ENCODE measurements at places on chromosomes 12 and 14. TPM values are rescaled to one million over a fixed set of nuclear protein-coding genes. Genes with fewer than 3 reads are reported as not detected.

DNA sequence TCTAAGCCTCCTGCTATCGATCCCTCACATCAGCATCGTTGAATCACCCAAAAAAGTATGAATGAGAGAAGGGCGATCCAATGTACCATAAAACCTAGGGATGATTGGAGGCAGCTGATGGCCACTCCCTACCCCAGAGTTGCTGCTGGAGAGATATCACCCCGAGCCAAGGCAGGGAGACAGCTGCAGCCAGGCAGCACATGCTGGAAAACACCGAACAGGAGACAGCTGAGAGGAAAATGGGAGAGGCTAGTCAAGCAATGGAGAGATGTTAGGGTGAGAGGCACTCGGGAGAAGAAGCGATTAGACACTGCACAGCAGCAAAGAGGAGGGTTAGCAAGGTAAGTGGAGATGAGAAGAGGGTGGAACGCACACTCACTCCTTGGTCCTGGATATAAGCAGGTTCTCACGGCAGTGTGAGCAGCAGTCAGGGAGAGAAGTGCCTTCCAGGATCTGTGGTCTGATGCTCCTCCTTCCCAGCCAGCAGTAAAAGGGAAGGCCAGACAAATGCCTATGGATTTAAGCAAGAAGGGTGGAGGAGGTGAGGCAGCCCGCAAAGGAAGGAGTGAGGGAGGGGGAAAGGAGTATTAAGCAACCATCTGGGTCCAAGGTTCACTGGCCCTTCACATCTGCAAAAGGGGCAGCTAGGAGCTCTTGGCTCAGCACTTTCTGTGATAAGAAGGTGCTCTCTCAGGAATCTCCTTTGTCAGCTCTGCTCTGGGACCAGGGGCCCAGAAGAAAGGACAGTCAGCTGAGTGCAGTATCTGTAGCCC, at the start of gene SLC7A7:
TSS of gene SLC7A7 (minus strand) at position 495 of the 773 bp plus-strand sequence. CDS start 2,037 bp downstream, outside the sequence.
- DNase-seq, result peak; percentile 78

DNA sequence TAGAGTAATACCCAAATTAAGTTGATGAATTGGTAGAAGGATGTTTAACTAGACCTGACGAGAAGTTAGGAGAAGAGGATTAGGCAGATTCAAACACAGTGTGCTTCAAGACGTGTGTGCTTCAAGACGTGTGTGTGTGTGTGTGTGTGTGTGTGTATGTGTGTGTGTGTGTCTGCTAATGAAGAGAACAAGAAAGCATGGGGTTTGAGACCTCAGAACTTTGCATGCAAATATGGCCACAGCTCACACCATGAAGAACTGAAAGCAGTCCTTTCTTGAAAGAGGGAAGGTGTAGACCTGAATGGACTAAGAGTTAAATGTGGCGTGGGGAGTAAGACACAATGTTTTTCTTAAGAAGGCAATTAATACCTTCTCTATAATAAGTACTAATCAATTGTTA, 32.5 kb upstream of the SSPN start:
- no peak for DNase-seq

DNA sequence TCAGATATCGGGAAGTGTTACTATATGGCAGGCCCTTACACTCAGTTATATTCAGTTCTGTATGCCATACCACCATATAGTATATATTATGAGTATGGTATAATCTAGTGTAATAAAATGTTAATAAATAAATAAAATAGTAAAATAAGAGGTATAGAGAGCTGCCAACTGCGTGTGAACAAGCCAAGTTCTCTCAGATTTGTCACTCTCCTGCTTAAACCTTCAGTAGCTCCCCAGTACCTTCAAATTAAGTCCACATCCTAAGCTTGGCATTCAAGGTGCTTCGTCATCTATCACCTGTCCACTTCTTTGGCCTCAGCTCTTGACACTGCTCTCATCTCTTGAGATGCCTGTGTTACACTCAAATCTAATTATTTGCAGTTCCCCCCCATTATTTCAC, 12.8 kb upstream of the CREBL2 start:
- no peak for DNase-seq

DNA sequence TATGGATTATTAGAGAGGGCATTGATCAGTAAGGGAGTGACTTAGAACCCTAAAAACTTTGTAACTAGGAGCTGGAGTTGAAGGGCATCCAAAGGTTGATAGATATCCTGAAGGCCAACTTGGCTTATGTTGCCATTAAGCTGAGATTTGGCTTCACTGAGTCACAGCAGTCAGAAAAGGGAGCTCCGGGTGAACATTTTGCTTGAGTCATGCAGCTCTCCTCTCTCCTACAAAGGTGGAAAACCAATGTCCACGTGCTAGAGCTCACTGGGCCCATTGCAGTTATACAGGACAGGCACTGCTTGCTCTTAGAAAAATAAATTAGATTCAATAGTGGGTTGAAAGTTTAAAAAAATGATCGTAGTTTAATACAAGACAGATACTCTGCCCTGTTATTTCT, 87.3 kb upstream of the LRIG3 start:
- DNase-seq, result no peak

GRCh38 chr14:100525615-100526014, 61.6 kb downstream of the BEGAIN start:
- no peak for DNase-seq

DNA sequence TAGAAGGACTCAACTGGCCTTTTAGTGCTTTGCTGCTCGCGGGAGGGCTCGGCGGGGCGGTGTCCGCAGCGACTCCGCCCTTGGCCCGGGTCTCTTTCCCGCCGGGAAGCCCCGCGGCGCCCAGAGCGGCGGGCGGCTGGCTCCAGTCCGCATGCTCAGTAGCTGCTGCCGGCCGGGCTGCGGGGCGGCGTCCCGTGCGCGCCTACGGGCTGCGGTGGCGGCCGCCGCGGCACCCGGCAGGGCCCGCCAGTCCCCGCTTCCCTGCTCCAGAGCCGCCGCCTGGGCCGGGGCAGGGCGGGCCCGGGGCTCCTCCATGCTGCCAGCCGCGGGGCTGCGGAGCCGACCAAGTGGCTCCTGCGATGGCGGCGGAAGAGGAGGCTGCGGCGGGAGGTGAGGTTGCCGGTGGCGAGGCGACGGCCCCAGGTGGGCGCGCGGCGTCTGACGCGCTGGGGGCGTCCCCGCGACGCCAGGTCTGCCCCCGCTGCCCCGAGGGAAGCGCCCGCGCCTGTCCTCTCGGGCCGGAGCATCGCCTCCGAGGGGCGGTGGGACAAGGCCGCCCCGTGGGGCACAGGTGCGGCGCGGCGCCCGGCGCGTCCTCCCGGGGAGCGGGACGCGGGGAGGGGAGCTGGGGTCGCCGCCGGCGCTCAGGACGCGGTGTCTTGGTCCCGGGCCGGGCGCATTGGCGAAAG, at the start of gene BMAL2:
TSS of gene BMAL2 (plus strand) at position 123 of the 689 bp plus-strand sequence. CDS start at position 360, 237 bp downstream.
- peak; percentile 75 for DNase-seq

DNA sequence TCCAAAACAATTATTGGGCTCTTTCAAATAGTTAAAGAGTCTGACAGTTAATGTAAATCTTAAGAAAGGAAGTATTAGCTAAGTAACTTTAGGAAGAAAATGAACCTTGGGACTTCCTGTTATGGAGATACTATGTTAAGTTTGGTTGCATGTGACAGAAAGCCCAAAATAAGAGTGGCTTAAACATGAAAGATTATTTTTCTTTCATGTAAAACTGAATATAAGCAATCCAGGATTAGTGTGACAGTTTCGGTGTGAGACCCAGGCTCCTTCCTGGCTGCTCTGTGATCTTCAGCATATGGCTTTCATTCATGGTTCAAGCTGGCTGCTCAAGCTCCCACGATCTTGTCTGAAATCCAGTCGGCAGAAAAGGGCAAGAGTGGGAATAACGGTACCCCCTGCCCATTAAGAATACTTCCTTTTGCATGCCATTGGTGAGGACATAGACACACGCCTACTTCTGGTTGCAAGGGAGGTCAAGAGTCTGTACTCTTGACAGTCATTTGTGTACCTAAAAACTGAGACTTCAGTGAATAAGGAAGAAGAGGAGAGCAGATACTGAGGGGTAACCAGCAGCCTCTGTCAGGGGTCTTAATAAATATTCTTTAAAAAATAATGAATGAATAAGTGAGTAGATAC, 2.2 kb upstream of the RPAP3 start:
- no peak for DNase-seq

- no peak for DNase-seq
Measured at GRCh38 chr12:30930238-30930637, 3.7 kb downstream of the TSPAN11 start.

DNA sequence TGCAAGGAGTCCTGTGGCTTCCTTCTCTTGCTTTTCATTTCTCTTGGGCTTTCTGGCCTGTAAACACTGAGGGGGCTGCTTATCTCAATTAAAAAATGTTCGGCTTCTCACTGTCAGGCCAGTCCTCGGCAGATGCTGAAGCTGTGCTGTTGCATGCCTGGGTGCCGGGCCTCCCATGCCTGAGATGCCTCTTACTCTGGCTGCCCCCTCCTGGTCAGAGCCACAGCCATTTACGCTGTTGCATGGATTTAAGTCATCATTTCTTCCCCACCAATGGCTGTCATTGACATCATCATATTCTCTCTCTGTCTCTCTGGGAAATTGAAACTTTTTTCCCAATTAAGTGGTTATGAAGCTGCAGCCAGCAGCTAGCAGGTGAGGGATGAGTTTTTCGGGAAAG, 53.7 kb downstream of the FOXN4 start:
- DNase-seq, result no peak

DNA sequence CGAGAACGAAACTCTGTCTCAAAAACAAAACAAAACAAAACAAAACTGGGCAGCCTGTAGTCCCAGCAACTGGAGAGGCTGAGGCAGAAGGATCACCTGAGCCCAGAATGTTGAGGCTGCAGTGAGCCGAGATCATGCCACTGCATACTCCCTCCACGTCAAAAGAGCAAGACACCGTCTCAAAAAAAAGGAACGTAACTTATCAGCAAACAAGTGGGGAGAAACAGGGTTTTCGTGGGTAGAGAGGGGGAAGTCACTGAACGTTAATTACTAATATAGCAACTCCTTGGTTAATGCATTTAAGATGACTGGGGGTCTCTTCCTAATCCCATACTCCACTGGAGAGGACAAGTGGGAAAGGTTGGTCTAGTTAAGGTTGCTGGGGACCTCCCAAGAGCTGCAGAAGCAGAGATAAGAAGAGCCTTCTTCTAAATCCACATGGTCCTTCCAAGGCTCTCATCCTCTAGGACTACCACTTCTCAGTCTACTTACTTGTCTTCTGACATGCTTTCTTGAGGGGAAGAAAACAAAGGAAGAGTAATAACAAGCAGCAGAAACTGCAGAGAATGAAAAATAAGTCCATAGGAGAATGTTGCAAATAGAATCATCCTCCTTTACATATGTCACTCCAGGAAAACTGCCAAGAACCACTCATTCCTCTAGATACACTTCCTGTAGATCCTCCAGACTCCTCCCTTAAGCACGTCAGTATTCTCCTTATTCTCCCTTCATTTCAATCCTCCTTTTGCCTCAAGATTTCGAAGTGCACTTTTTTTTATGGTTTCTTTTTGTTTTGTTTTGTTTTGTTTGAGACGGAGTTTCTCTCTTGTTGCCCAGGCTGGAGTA, 5.8 kb downstream of the NUMB start:
- no peak for DNase-seq

- no peak for DNase-seq
Measured at GRCh38 chr12:2751686-2752085, 43.1 kb upstream of the FKBP4 start.

DNA sequence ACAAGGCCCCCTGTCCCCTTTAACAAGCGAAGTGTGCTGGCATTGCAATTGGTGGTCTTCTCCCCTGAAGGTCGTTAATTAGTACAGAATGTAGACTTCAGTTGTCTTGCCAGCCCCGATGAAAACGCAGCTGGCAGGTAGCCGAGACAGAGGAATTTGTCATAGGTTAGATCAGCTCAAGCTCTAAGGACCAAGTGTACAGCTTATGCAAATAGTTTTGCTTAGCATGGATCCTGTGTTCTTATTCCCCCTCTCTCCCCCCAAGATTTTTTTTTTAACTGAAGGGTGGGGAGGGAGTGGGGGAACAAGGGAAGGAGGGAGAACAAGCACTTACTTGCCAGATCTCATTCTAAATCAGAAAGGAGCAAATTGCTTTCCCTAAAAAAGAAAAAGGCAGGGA, 58.6 kb upstream of the PARP11 start:
- DNase-seq, result no peak

- no peak for DNase-seq
Measured at GRCh38 chr14:92464156-92464555, 49.4 kb upstream of the RIN3 start.

GRCh38 chr14:61099216-61099835, 118.3 kb downstream of the SLC38A6 start:
- no peak for DNase-seq

- DNase-seq, result peak; percentile 65
Measured at GRCh38 chr12:48997719-48998496, 1.3 kb downstream of the DDN start.

GRCh38 chr14:51533160-51533559, 118.5 kb upstream of the FRMD6 start:
- DNase-seq, result no peak

- no peak for DNase-seq
Measured at GRCh38 chr12:126811391-126811790, 1455.6 kb upstream of the TMEM132C start.

DNA sequence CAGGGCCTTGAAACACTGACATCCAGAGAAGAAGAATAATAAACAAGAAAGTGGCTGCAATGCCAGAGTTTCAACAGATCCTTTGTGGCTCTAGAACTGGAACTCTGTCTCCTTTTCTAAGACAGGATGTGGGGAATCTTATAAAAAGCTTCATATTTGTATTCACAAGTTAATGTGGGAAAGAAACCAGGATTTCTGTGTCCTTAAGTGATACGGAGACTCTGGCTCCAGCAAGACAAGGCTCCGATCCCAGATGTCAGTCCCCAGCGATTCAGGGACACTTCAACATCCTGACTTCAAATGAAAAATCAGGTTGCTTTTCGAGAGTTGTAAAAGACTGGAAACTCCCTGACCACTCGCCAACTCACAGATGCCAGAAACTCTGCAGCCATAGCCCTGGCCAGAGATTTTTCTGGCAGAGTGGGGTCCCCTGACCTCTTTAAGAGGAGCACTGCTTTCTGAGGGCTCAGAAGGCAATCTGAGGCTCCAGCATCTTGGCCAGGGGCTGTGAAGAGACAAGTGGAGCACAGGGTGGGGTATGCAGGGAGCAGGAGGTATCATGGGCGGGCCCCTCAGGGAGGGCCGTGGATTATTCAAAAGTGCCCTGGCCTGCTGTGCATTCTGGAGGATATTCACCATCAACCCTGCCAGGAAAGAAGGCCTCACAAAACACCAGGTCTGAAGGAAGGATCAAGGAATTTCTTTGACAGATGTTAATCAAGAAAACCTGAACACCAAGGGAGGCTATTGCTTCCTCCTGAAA, 53.3 kb downstream of the TMX1 start:
- no peak for DNase-seq

- DNase-seq, result peak; percentile 49
Measured at GRCh38 chr12:3571323-3571722, 80.3 kb downstream of the PRMT8 start.

- no peak for DNase-seq
Measured at GRCh38 chr12:85805654-85806053, 30.6 kb downstream of the RASSF9 start.

- no peak for DNase-seq
Measured at GRCh38 chr12:12977231-12977630, 22.8 kb downstream of the HEBP1 start.

The POMT2 gene
- polyA plus RNA-seq, result 28.7 TPM

The RNF212B gene
- not detected for polyA plus RNA-seq

The TSPAN11 gene
- polyA plus RNA-seq, result 5.2 TPM

The KCNC2 gene
- not detected for polyA plus RNA-seq

The CSRP2 gene
- polyA plus RNA-seq, result 117 TPM

The RNU7-1 gene
- polyA plus RNA-seq, result not detected

The FOXN4 gene
- not detected for polyA plus RNA-seq

The KRT1 gene
- not detected for polyA plus RNA-seq

The FIGNL2 gene
- polyA plus RNA-seq, result 1.1 TPM

Measured in hepatocyte (in vitro differentiated cells).